Effector CD4-positive, alpha-beta T cell (primary cell): ENCODE measurements at places on chromosomes 6 and 20.

DNA sequence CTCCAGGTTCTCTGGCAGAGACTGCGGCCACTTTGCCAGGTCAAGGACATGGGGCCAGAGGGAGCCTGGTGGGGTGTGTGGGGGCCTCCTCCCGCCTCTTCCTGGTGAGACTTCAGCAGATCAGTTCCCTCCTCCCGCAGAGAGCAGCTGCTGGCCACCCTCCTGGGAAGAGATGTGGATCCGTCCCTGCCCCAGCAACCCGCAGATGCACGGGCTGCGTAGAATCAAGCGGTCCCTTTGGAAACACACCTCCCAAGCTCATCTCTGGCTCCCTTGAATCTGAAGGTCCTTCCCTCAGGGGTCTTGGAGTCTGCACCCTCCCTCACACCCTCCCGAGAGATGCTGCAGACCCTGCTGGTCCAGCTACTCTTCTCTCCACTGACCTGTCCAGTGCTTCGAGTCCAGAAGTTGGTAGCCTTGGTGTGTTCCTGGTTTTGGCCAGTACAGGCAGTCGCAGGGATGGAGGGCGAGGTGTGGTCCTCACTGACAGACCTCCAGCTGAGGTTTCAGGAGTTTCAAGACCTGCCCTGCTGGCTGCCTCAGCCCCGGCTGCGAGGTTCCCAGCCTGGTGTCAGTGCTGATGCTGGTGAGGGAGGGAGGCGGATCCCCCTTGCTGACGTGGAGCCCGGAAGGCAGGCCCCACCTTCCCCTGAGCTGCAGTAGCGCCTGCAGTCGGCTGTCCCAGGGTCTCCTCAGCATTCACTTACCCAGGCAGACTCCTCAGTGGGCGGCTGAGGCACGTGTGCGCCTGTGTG, at the start of gene NPBWR2:
NPBWR2 (minus strand) TSS at position 585 of the 755 bp plus-strand sequence. CDS start 734 bp downstream, outside the sequence.
- no peak for DNase-seq

DNA sequence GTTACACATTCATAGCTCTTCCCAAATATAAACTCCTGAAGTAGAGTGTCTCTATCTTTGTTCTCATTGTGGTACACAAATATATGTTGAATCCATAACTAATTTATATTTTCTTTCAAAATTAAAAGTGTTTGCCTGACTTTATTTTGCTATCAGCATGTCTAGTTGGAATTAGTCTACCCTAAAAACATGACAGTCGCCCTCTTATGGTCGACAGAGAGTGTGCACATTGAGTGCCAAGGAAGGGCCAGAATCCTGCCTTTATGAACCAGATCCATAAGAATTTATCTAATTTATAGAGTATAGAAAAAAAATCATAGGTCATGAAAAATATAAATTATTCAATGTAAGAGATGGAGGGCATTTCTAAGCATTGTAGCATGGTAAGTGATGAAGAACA, 12.3 kb upstream of the DEFB112 start:
- DNase-seq: no peak

- no peak for DNase-seq
Measured at GRCh38 chr6:83354747-83355146, 76.1 kb downstream of the ME1 start.

DNA sequence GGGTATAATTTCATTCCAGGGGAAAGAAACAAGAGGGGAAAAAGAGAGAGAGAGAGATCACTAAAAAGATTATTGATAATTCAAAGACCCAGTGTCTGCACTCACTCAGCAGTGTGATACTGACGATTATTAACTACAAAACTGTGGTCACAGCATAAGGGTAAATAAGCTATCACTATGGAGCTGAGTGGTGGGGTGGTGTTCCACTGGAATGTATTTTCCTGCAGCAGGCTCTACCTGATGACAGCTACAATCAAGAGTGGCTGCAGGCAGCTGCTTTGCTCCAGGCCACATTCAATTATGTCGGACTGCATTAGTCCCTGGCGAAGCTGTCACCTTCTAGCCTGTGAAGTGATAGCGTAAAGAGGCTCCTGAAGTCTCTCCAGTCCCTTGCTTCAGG, 122.2 kb upstream of the TFAP2D start:
- no peak for DNase-seq

DNA sequence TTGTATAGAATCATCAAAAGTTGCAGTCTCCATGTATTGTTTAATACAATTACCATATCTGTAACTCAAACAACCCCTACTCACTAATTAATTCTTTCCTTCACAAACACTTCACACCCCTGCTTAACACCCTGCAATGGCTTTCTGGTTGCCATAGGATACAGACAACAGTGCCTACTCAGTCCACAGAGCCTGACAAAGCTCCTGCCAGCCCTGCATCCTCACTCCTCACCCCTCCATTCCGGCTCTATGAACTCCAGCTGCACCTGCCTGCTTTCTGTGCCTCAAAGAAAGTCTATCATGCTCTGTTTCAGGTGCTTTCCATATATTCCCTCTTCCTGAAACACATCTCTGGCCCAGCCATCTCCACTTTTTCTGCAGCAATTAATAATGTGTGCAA, 253.4 kb downstream of the HACE1 start:
- DNase-seq: no peak

- no peak for DNase-seq
Measured at GRCh38 chr20:64180673-64181072, 16.4 kb downstream of the MYT1 start.

- no peak for DNase-seq
Measured at GRCh38 chr6:75349262-75349984, 64.8 kb upstream of the TMEM30A start.

GRCh38 chr6:143680141-143680540, 2.4 kb downstream of the PHACTR2 start:
- DNase-seq: no peak

DNA sequence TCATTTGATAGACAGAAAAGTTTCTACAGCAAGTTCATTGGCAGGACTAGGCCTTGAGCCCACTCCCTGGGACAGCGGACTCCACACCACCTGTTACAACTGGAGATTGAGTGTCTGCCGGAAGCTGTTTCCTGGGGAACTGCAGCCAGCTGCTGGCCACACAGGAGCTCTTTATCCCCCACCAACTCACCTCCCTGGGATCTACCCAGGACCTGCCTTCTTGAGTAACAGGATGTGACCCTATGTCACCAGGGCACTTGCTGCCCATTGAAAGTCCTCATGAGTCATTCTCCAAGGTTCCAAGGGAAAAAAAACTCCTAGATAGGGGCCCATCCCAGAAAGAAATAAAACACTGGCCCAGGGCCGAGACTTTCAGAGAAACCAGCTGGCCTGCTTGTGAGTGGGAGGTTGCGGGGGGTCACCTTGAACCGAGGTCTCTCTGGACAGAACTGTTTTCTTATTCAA, 37.4 kb upstream of the SLC9A8 start:
- DNase-seq: no peak

- DNase-seq: no peak
Measured at GRCh38 chr6:160420253-160420968, 72.2 kb downstream of the SLC22A3 start.

- no peak for DNase-seq
Measured at GRCh38 chr6:131400054-131400778, 172.8 kb upstream of the ARG1 start.

DNA sequence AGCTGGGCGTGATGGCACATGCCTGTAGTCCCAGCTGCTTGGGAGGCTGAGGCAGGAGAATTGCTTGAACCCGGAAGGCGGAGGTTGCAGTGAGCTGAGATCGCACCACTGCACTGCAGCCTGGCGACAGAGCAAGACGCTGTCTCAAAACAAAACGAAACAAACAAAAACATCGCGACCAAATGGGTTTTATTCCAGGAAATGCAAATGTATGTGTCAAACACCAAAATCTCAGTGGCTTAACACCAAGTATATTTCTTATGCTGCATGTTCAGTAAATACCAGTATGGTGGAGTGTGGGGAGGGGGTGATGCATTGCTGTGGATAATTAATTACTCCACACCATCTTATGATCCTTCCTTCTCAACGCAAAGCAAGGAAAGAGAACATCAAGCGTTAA, 28.1 kb downstream of the ACTR5 start:
- DNase-seq: no peak

DNA sequence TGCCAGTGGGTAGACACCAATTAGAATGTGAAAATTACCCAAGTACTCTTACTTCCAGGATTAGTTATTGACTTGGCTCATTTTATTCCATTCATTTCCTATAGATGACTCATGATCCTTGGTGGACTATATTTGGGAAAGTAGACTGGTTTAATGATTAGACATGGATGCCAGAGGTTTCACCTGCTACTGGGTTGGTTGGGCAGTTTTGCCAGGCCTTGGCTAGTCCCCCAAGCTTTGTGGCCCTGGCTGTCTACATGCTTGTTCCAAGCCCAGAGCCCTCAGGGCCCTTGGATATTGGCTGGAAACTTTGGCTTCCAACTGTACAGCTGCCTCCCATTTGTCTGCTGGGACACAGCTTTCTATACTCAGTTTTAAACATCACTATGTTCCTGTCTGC, 104.1 kb downstream of the ZFP64 start:
- no peak for DNase-seq

DNA sequence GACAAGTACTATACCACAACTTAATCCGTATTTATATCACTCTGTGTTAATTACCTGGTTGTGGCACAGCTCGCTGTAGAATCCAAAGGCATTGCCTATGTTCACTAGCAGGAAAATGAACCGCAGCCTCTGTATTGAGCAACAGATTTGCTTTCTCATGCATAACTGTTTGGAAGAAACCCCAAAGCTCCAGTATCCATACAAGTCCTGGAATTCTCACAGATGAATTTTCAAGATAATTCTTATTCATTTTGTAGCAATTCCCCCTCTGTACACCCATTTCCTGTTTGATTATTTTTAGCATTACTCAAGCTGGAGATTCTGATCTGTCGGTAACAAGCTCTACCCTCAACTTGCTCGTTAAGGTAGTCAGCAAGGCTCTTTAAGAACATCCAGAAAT, 63.5 kb downstream of the STMND1 start:
- no peak for DNase-seq

DNA sequence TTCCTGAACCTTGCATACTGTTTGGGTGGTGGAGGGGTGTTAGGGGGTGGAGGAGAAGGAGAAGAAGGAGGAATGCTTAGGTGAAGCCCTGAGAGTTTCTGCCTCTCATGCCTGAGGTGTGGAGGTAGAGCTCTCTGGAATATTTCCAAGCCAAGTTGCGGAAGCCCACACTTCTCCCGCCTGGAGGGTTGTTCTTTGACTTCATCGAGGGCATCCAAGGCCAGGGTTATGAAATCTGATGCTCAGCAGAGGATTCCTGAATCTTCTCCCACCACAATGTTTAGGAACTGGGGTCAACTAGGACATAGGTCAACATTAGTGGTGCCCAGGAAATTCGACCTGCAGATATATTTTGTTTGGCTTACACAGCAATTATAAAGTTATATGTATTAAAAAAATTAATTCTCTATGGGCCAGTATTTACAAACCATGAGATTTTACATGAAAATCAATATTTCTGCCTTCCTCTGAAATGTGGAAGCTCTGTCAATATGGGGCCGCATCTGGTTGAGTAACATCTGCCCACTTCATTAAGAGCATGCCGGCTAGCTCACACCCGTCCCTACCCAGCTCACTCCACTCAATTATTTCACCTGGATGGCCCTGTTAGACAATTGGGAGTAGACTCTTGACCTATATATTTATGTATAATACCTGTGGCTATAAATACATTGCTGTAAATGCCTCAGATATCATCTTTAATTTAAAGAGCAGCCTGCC, 257.1 kb upstream of the ZFP64 start:
- DNase-seq: no peak

GRCh38 chr6:128963561-128963960, 80.6 kb downstream of the LAMA2 start:
- no peak for DNase-seq

GRCh38 chr20:59028812-59029211, 3.3 kb downstream of the ATP5F1E start:
- DNase-seq: no peak

- no peak for DNase-seq
Measured at GRCh38 chr6:121759370-121759769, 323.9 kb downstream of the GJA1 start.

DNA sequence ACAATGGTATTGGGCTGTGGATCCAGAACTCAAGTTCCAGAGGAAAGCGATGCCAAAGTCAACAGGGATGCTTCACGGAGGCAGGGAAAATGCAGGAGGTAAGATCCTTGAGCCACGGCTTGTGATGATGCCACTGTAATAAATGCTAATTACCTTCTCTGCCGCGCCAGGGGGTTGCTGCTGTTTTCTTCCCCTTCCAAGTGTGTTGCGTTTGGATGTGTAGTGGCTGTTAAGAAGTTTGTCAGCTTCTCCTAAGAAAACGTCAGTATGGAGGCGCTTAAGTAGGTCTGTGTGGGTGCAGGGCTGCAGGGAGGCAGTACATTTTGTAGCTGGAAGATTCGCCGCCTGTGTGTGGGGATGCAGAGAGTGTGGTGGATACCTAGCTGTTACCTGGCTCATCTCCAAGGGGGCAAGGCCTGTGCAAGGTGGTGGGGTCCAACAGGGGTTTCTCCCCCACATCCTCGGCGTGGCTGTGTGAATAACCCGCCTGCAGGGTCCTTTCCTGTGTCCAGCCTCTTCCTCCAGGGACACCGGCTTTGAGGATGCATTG, 318.7 kb downstream of the CDH4 start:
- no peak for DNase-seq

DNA sequence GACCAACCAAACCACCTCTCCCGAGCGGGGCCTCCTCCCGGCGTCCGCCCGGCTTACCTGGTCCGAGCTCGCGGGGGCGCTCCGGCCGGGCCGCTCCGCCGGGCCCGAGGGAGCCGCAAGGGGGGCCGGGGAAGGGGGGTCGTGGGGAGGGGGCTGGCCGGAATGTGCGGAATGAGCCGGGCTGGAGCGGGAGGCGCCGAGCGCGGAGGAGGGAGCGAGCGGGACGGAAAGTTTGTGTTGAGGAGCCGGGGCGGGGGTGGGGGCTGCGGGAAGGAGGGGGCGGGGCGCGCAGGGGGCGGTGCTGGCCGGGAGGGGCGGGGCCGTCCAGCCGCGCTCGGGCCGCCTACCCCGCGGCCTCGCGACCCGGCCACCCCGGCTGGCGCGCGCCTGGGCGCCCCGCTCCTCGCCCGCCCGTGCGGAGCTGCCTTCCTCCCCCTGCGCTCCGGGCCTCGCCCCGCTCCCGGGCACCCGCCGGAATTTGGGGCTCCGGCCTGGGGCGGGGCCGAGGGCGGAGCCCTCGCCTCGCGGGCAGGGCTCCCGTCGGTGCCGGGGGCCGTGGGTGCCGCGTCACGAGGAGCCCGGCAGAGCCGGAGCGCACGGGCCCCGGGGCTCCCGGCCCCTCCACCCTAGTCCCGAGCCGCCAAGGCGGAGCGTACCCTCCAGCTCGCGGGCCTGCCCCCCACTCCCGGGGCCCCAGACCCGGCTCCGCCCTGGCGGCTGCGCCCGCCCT, at the start of gene TEAD3:
TEAD3 (minus strand) TSS at position 239 of the 730 bp plus-strand sequence.
- DNase-seq: peak; percentile 32

GRCh38 chr20:41622584-41622983, 4.4 kb upstream of the CHD6 start:
- no peak for DNase-seq

- no peak for DNase-seq
Measured at GRCh38 chr6:159943968-159944598, 24.8 kb upstream of the IGF2R start.

- no peak for DNase-seq
Measured at GRCh38 chr6:112590326-112590725, 243.2 kb downstream of the RFPL4B start.

DNA sequence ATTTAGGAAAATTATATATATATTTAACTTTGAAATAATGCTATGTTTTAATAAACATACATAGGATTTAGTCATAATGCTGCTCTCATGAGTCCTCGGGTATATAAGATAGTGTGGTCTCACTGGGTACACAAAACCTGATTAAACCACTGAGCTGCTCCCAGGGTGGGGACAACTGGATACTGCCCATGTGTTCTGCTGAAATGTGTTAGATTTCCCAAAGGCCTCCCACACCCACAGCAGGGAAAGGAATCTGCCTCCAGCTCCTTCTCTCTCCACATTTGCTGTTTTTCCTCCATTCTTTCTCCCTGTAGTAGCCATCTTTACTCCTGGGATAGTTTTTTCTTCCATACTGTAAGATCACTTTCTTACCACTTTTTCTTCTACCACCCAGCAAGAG, 69.2 kb upstream of the TRAF3IP2 start:
- DNase-seq: no peak
